ENCODE measurements at places on chromosomes 7 and 10.

GRCh38 chr7:47677664-47678063 lies 95.8 kb upstream of the TNS3 start:
- no peak for DNase-seq

DNA sequence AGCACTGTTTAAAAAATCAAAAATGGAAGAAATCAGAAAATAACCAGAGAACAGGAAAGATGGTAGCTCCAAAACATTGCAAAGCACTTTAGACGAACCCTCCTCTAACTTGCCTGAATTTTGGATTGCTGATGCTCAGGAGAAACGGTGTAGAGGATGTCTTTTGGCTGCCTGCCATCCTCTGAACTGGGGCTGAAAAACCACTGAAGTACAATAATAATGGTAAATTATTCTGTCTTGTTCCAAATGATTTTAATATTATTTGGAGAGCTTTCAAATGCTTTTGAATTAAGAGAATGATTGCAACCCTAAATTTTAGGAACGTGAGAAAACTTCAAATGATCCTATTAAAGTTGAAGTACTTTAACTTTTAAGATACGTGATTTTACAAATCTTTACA lies 167.3 kb upstream of the SLC13A1 start:
- no peak for DNase-seq

DNA sequence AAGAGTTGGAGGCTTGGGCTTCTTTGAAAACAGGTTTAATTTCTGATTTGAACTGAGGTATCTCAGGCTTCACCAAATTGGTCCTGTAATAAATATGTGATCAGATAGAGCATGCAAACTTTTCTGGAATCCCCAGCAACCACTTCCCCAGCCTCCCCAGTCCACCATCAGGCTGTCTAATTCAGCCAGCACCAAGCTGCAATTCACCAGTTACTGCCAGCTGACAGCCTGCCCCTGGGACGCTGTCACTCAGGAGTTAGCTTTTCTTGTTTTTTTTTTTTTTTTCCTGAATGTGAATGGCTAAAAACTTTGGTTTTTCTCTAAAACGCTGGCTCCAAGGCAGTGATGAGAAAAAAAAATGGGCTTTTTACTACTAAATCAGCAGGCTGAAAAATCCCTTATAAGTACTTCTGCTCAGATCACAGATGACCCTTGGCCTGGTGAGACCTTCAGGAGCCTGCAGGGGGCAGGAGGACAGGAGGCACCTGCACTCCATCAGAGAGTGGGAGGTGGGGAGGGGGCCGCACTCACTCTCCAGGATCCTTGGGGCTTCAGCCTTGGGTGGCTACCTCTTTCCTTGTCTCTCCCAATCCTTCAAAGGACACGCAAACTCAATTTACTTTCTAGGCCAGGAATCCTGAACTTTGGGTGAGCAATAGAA lies 349.4 kb downstream of the GATA3 start:
- DNase-seq, result no peak

GRCh38 chr7:40916813-40917212 lies 782.0 kb downstream of the SUGCT start:
- no peak for DNase-seq

GRCh38 chr10:100184840-100185239 lies 989 bp downstream of the ERLIN1 start:
- peak; percentile 50 for DNase-seq

- DNase-seq, result no peak
These were observed 113.6 kb downstream of the RNF32 start for GRCh38 chr7:156754201-156754600.

DNA sequence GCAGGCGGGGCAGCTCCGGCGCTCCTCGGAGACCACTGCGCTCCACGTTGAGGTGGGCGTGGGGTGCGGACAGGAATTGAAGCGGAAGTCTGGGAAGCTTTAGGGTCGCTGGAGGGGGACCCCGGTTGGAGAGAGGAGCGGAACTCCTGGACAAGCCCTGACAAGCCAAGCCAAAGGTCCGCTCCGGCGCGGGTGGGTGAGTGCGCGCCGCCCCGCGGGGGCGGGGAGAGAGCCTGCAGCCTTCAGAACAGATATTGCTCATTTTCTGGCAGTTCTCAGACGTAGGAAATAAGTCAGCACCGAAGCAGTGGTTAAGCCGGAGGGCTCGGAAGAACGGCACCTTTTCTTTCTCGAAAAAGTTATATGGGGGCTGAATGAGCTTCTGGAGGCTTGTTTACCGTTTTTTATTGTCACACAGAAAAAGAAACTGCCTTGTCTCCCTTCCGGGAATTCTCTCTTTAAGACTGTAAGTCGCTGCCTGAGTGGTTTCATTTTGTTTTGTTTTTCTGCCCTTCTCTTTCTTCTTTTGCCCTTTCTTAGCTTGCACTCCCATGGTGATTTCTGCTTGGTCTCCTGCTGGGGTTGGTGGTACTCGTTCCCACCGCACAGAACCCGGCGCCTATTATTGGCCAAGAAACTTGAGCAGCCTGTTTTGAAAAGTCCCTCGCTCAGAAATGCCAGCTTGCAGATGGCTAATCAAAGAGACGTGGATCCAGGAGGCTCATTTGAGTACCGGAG lies 732 bp downstream of the FAS start:
- peak; percentile 45 for DNase-seq

GRCh38 chr7:142431491-142431890 lies 173.6 kb upstream of the PRSS58 start:
- no peak for DNase-seq

GRCh38 chr7:130022623-130023175 lies 28.5 kb downstream of the ZC3HC1 start:
- DNase-seq, result no peak

DNA sequence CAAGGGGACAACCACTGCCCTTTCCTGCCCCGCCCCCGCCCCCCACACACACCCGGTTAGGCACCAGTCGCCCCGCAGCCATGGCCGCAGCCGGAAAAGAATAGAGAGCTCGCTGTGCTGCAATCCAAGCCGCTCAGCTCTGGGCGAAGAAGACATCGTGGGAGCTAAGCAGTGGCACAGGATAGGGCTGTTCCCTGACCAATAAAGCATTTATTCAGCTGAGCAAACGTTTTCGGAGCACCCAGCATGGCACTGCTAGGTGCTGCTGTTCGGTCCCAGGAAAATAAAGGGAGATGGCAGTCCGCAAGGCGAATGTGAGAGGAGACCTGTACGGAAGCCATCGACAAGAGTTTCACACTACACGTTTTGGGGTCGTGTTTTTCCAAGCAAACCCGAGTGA lies 18.3 kb downstream of the SKIDA1 start:
- no peak for DNase-seq

GRCh38 chr10:80173466-80173865 lies 31.9 kb downstream of the ANXA11 start:
- no peak for DNase-seq

DNA sequence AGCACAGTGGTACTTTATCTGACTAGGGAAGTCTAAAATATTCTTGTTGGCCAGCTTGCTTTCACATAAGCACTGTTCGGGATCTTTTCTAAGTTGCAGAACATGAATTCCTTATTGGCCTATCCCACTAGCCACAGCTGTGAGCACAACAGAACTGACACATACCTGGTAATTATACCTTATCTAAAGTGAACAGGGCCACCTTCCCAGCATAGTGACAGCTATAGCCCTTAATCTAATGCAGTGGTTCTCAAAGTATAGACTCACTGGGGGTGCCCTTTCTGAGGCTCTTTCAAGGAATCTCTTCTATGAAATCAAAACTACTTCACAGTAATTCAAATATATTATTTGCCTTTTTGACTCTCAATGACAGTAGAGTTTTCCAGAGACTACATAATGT lies 184.7 kb upstream of the KAT6B start:
- DNase-seq, result no peak

- no peak for DNase-seq
These were observed 5.5 kb downstream of the PDAP1 start for GRCh38 chr7:99402854-99403253.

GRCh38 chr7:88037050-88037449 lies 103.0 kb downstream of the ADAM22 start:
- no peak for DNase-seq

- no peak for DNase-seq
These were observed 14.8 kb upstream of the CD36 start for GRCh38 chr7:80623503-80624252.

GRCh38 chr7:101299511-101300464 lies 21.8 kb downstream of the IFT22 start:
- DNase-seq, result no peak

DNA sequence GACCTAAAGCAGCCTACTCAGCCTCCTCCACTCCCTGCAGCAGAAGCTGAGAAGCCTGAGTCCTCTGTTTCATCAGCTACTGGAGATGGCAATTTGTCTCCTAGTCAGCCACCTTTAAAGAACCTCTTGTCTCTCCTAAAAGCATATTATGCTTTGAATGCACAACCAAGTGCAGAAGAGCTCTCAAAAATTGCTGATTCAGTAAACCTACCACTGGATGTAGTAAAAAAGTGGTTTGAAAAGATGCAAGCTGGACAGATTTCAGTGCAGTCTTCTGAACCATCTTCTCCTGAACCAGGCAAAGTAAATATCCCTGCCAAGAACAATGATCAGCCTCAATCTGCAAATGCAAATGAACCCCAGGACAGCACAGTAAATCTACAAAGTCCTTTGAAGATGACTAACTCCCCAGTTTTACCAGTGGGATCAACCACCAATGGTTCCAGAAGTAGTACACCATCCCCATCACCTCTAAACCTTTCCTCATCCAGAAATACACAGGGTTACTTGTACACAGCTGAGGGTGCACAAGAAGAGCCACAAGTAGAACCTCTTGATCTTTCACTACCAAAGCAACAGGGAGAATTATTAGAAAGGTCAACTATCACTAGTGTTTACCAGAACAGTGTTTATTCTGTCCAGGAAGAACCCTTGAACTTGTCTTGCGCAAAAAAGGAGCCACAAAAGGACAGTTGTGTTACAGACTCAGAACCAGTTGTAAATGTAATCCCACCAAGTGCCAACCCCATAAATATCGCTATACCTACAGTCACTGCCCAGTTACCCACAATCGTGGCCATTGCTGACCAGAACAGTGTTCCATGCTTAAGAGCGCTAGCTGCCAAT lies 202.2 kb downstream of the ZEB1 start:
- DNase-seq, result no peak

DNA sequence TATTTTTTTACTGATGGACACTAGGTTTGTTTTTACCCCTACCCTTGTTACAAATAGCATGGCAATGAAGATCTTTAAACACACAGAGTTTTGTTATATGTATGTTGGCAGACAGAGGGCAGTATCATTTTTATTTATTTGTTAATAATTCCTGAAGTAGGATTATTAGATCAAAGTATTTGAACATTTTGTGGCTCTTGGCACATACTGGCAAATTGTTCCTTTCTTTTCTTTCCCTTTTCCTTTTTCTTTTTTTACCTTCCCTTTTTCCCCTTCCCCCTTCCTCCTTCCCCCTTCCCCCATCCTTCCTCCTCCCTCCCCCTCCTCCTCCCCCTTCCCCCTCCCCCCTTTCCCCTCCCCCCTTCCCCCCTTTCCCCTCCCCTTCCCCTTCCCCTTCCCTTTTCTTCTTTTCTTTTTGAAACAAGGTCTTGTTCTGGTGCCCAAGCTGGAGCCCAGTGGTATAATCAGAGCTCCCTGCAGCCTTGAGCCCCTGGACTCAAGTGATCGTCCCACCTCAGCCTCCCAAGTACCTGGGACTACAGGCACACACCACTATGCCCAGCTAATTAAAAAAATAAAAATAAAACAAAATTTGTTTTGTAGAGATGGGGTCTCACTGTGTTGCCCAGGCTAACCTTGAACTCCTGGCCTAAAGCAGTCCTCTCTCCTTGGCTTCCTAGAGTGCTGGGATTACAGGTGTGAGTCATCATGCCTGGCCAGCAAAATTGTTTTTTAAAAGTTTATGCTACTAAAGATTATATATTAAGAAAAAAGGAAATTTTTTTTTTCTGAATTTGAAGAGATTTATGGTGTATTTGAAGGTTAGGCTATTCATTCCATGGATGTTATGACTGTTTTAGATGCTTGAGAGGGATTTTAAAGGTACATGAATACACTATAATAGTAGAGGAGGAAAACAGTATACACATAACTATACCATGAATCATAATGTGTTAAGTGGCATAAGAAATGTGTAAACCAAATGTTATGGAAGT lies 39.3 kb downstream of the SEPTIN7 start:
- DNase-seq, result no peak

- DNase-seq, result no peak
These were observed 77.9 kb downstream of the AVL9 start for GRCh38 chr7:32573110-32573687.

GRCh38 chr10:110923856-110924493 lies 4.6 kb downstream of the SHOC2 start:
- no peak for DNase-seq

DNA sequence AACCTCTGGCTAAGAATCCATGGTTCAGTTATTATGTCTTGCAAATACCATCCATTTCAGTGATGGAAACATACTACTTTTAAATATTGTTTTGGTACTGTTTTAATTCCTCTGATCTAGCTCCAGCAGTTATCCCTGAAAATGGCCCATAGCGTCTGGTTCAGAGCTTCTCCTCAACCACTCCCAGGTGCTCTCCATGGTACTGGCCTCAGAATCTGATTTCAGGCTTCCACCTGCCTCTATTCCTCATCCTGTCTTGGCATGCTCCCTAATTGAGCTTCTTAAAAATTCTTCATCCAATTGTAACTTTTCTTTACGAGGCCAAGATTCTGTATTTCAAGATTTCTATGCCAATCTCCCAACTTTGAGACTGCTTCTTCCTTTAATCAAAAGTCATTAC lies 236.3 kb downstream of the HTR7 start:
- DNase-seq, result peak; percentile 8

DNA sequence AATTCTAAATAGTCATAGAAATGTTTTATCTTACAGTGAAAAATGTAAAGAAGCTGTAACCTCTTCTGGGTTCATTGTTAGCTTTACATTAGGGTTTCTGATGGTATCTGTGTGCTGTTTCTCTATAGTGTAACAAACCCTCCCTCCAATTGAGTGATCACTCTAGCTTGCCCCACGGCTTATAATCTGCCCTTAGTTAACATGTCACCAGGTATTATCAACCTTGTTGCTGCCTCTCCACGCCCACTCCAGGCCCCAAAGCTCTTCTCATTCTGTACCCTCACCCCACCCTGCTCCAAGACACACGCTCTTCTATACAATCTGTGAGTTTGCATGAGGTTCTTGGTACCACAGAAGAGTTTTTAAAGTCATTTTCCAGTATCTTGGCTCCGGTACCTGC lies 139.4 kb downstream of the ARID5B start:
- DNase-seq, result no peak

DNA sequence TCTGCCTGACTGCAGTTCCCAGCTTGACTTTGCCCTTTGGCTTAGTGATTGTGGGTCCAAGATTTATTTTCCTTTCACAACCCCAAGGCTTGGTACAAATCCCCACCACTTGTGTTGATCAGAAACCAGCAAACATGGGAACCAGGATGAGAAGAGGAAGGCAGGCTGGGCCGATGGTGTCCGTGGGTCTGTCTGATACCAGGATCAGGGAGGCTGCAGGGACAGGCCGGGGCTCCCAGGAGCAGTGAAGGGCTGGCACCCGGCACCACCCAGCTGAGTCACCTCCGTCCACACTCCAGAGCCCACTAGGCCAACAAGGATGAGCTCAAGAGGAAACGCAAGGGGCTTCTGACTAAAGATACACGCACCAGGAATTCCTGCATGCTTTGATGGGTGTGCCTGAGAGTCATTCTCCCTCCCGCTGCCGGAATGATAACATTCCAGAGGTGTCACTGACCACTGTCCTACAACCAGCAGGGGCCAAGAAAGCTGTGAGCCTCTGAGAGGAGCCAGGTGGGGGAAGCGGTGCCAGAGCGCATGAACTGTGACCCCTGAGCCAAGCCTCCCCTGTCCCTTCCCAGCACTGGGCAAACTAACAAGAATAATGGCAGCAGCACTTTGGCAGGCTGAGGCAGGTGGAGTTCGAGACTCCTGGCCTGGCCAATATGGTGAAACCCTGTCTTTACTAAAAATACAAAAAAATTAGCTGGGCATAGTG lies 29.2 kb upstream of the PROSER2 start:
- DNase-seq, result no peak

Measured in HEK293T (cell line).